ENCODE measurements at places on chromosomes 4 and X.

GRCh38 chr4:105280338-105281123, 133.9 kb downstream of the TET2 start:
- no peak for DNase-seq

- no peak for DNase-seq
Observed at GRCh38 chr4:3767570-3768288, 1.5 kb downstream of the ADRA2C start.

DNA sequence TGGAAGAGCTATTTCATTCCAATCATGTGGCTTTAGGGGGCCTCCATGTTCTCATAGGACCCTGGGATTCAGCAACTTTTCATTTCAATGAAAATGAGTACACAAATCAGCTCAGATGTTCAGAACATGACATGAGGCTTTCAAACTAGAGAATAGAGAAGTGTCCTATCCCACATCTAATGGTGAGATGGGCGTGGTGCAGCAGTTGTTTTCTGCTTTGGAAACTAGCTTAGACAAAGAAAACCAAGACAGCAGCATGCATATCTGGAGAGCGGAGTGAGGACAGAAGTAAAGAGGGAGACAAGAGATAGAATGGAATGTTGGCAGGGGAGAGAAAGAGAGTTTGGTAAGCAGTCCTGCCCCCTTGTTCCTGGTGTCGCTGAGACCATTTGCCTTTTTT, 1009.1 kb upstream of the IGFBP7 start:
- DNase-seq = no peak

GRCh38 chr4:122845066-122845465, 18.4 kb downstream of the FGF2 start:
- DNase-seq = no peak

GRCh38 chr4:155143512-155143911, 64.9 kb upstream of the NPY2R start:
- no peak for DNase-seq

DNA sequence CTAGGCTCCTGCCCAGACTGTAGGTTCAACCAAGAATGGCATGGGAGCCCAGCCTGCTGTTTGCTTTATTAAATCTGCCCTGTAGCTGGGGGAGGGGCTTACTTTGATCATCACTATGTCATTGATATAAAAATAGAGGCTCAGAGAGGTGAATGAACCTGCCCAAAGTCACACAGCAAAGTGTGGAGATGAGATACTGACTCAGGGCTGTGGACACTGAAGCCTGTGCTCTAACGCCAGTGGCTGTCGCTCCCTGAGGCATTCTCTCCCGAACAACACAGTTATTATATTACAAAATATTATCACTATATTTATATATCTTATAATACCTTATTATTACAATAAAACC, 3.5 kb downstream of the MSANTD1 start:
- no peak for DNase-seq

GRCh38 chr4:87038837-87039615, 104.2 kb downstream of the AFF1 start:
- DNase-seq = no peak
